ENCODE measurements at places on chromosomes 16 and 17.

DNA sequence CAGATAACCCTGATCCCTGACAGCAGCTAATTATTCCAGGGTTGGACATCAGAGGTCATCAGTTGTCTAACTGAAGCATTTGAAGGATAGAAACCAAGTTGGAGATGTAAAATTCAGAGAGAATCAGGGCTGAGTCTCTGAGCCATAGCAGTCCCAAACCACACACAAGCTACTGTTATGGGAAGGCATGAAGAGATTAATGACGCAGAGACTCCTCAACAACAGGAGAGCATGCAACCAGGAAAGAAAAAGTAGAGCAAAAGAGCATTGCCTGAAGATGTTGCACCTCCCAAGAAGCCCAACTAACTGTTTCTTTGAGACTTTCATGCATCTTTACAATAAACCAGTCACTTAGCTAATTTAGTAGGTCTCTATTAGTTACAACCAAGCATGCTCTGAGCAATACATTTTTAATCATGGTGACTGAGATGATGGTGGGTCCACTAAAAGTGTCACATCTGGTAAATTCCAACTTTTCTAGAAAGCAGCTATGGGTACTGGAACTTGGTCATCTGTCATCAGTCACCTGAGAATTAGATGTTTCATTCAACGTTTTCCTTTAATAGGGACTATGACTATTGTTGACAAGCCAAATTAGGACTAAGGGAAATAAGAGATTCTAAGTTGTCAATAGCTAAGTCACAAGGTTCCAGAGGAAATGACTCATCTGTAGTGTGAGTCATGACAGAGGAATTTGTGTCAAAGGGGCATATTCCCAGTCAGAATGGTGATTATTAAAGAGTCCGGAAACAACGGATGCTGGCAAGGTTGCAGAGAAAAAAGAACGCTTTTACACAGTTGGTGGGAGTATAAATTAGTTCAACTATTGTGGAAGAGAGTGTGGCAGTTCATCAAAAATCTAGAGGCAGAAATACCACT is 239.8 kb downstream of the CHD9NB start:
- DNase-seq: no peak

- peak; percentile 26 for DNase-seq
Measured at GRCh38 chr16:31063843-31064611, 10.0 kb downstream of the ZNF668 start.

DNA sequence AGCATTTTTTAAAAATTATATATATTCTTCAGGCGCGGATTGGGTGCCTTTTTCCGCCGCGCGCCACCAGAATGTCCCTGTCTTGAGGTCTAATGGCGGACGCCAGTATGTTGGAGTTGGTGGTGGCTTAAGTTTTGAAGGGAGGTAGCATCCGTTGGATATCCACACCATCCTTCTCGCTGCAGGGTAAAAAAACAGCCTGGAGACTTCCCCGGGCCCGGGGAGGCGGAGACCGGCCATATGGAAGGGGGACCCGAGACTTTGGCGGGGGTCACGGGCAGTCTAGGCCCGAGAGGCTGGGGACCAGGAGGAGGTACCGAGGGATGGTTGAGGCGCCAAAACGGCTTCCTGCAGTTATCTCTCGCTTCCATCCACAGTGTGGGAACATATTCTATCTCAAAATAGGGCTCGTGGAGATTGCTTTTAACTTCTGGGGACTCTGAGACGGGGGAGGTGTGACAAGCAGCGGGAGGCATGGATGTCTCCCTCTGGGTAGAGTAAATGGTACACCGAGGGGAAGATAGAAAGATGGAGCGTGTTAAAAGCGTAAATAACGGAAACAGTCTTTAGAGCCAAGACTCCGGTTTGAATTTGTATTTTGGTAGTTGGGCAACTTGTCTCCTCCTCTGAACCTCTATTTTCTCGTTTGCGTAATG is at the start of gene SF3B3:
SF3B3 (plus strand) TSS at position 74 of the 656 bp plus-strand sequence. CDS start 2,841 bp downstream, outside the sequence.
- peak; percentile 65 for DNase-seq

GRCh38 chr16:22681554-22682291 is 132.2 kb upstream of the HS3ST2 start:
- no peak for DNase-seq

- DNase-seq: no peak
Measured at GRCh38 chr17:48835971-48836370, 5.1 kb downstream of the CALCOCO2 start.

DNA sequence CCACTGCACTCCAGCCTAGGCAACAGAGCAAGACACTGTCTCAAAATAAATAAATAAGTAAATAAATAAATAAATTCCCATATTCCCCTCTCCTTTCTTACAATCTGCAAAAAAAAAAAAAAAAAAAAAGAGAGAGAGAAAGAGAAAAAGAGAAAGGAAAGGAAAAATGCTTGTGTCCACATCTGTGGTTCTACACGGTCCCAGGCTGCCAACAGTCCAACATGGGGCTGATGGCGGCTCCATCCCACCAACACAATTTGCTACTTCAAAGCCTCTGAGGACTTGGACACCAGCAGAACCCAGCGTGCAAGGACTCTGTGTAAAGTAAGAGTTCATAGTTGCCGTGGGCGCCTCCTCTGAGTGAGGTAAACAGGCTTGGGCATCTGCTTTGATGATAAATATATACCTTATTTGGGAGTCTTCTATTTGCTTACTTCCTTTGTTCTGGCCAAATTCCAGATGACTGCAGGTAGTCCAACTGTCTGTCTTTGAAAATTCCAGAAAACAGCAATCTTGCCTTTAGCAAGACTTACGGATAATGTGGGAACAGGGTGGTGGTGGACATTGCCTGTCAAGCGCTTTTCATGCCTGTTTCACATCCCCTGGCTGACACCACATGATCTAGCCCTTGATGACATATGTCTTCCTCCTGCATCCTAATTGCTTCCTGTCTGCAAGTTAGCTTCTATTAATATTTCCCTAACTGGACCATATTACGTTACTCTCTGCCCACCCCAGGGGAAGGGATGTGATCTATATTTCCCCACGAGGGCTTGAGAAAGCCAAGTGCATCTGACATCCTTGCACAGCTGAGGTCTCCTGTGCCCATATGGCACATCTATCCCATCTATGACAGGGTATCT is 10.1 kb downstream of the LITAF start:
- DNase-seq: no peak

GRCh38 chr16:19874851-19875546 is 9.6 kb downstream of the GPRC5B start:
- DNase-seq: no peak

DNA sequence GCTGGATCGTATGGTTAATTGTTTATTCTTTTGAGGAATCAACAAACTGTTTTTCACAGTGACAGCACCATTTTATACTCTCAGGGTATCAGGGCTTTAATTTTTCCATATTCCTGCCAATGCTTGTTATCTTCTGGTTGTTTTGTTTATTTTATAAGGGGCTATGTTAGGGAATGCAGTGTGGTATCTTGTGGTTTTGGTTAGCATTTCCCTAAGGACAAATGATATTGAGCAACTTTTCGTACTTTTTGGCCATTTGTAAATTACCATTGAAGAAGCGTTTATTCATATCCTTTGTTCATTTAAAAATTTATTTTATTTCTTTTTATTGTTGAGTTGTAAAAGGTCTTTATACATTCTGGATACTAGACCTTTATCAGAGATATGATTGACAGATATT is 322.0 kb upstream of the SALL1 start:
- no peak for DNase-seq

DNA sequence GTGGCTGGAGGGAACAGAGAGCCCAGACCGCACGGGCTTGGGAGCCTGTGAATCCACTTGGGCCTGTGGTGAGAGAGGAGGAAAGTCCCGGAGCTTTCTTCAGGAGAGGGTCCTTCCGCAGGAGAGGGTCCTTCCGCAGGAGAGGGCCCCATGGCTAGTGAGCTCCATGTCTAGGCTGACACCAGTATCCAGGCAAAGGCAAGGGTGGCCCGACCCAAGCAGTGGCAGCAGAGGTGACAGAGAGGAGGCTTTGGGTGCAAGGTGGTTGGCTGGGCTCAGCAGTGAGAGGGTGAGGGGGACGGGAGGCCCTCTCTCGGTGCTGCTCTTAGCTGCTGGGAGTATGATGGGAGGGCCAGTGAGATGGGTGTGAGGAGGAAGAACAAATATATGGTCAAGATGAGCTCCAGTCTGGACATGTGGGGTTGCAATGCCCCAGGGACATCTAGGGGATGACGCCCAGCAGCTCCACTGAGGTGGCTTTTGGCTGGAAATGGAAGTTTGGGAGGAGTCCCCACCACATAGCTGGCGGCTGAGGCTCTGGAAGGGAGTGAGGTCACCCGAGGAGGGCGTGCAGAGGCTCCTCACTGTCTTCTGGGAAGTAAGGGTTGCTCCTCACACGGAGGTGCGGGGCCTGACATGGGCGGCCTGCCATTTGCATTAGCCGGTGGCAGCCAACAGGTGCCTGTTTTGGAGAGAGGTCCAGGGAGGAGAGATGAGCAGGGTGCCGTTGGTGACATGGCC is 2.3 kb upstream of the HSD3B7 start:
- DNase-seq: no peak

DNA sequence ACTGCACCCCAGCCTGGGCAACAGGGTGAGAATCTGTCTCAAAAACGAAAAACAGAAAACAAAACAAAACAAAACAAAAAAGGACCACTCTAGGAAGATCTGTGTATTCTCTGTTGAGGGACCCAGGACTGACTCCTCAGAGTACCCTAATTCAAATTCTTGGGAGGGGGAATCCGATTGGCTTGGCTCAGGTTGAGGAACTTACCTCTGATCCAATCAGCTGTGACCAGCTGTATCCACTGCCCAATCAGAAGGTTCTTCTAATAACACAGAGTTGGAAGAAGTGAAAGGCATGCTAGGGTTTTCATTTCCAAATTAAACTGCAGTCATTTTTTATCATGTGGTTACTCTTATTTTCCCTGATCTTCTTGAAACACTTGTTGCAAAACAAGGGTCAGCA is 105.9 kb upstream of the CACNG3 start:
- no peak for DNase-seq

DNA sequence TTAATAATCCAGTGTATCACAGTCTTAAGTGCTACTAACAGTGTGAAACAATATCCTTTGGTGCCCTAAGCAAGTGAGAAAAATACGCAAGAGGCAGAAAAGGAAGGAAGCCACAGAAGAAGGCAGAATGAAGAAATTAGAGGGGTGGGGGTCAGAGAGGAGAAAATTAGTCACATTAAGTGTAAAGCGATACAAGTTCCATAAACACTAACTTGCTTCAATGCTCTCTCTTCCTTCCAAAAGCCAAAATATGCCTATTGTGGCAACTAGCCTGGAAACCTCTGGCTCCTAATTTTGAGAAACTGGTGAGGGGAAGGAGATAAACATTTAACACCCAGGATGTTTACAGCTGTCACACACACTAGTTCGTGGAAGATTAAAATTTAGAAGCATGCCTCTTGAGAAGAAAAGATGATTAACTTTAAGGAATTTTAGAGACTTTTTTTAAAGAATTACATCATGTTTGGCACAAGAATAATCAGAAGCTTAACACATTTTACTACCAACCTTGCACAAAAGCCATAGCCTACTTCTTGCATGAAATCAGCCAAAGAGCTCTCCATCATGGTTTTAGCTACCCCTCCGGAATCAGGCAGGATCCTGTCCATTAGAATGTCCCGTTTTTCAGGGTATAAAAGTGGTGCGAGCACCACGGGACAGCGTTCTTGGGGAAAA is 44.7 kb downstream of the CNOT1 start:
- no peak for DNase-seq

- no peak for DNase-seq
Measured at GRCh38 chr17:29885031-29885640, 44.9 kb downstream of the SSH2 start.

DNA sequence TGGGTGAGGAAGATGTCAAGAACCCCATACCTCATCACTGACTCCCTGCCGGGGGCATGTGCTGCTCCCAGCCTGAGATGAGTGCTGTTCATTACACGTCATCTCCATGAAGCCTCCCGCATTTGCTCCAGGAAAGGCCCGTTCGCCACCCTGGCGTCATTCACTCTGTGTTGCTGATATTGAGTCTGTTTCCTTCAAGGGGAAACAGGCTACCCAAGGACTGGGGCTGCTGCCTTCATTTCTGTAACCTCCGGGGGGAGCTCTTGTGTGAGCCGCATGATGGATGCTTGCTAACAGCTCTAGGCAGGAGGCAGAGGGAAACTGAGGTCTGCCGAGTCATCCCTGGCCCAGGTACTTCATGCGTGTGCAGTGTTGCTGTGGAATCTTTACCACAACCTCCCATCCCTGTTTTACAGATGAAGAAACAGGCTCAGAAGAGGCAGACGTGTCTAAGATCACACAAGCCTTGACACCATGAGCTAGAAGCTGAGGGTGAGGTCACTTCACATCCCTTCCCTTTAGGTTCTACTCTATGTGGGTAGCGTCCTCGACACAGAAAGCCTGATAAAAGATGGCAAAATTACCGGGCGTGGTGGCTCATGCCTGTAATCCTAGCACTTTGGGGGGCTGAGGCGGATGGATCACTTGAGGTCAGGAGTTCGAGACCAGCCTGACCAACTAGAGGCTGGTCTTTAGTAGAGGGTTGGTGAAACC is 3.5 kb upstream of the ARMC5 start:
- DNase-seq: no peak

DNA sequence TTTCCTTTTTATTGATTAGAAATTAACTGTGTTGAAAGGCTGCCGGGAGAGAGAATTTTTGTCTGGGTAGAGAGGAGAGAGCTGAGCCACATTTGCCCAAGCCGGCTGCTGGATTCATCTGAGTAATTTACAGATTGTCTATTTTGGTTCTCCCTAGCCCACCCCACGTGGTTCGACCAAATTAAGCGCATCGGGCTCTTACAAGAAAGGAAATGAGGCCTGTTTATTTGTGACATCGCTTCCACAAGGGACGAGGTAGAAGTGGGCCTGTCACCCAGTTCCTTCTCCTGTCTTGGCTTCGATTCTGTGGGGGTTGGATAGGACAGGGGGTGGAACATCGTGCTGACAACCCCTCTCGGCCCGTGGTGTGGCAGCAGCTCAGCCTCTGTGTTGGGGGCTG is 42.9 kb downstream of the SYT17 start:
- DNase-seq: no peak

- DNase-seq: no peak
Measured at GRCh38 chr16:24075302-24075701, 180.8 kb upstream of the CACNG3 start.

DNA sequence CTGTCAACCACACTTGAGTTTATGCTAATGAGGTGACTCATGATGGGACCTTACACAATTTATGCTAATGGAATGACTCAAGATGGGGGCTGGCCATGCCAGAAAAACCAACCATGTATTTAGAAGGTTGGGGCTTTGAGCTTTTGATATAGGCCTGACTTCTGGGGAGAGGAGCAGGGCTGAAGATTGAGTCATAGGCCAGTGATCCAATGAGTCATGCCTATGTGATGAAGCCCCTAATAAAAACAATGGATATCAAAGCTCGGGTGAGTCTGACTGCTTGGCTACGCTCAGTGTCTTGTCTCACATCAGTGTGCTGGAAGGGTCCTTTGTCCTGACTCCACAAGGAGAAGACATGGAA is 7.3 kb downstream of the MFSD6L start:
- DNase-seq: no peak

Measured in activated gamma-delta T cell treated with Interleukin-2 at 50 U/mL for 16 hours (primary cell).